ENCODE measurements at places on chromosomes 12 and 14. TPM values are rescaled to one million over a fixed set of nuclear protein-coding genes. Genes with fewer than 3 reads are reported as not detected.

GRCh38 chr12:54294152-54294952, 6.5 kb downstream of the NFE2 start:
- DNase-seq = no peak

SPTB gene
- total RNA-seq = 4.2 TPM

CD4 gene
- total RNA-seq = 0.42 TPM

TAS2R8 gene
- total RNA-seq = not detected

GRCh38 chr12:118463677-118464076, 87.3 kb downstream of the SUDS3 start:
- DNase-seq = no peak

DNA sequence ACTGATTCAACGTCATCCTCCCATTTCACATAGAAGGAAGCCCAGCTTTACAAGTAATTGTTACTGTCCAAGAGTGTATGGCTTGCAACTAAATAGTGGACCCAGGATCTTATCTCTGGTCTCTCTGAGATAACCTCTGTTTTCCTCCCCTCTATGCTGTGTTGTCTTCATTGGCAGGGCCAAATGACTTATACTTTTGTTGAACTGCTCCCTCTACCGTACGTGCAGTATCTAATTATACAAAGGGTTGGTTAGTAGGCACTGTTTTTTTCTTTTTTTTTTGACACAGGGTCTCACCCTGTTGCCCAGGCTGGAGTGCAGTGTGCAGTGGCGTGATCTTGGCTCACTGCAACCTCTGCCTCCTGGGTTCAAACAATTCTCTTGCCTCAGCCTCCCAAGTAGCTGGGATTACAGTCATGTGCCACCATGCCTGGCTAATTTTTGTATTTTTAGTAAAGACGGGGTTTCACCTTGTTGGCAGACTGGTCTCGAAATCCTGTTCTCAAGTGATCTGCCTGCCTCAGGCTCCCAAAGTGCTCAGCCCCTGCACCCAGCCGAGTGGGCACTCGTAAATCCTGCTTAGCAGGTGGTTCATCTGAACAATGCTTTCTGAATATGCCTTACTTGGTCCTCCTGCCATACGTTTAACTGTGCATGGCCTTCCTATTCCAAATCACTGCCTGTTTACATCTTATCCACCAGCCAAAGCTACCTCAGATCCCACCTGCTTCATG, 162.1 kb downstream of the ADCK1 start:
- DNase-seq = no peak

GRCh38 chr12:11209113-11209512, 22.4 kb upstream of the TAS2R42 start:
- no peak for DNase-seq

- DNase-seq = no peak
These were observed 16.7 kb downstream of the TMEM132D start for GRCh38 chr12:129887101-129887500.

GRCh38 chr14:94844593-94845152, 74.8 kb upstream of the GSC start:
- DNase-seq = no peak

DNA sequence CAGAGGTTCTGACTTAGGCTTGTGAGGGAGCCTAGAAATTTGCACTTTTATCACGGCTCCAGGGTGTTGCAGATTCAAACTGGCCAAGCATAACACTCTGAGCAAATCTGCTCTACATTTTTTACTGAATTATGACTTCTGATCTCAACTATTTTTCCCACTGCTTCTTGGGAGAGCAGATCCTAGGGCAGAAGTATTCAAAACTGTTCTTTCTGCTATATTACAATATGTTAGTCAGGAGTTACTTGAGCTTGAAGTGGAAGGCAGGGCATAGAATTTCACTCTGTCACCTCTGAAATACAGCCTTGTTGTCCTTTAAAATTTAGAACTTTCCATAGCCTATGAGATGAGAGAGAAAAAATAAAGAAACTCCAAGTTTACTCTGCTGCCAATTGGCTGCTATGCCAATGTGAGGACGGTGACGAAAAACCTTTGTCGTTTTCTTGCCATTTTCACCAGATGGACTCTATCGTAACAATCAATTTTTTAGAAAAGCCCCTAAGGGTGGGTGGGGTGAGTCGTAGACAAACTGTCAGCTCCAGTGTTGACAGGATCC, 16.4 kb upstream of the KERA start:
- no peak for DNase-seq

- no peak for DNase-seq
These were observed 57.5 kb upstream of the TMEM263 start for GRCh38 chr12:106897981-106898901.

USP44 gene
- 0.17 TPM for total RNA-seq

DNA sequence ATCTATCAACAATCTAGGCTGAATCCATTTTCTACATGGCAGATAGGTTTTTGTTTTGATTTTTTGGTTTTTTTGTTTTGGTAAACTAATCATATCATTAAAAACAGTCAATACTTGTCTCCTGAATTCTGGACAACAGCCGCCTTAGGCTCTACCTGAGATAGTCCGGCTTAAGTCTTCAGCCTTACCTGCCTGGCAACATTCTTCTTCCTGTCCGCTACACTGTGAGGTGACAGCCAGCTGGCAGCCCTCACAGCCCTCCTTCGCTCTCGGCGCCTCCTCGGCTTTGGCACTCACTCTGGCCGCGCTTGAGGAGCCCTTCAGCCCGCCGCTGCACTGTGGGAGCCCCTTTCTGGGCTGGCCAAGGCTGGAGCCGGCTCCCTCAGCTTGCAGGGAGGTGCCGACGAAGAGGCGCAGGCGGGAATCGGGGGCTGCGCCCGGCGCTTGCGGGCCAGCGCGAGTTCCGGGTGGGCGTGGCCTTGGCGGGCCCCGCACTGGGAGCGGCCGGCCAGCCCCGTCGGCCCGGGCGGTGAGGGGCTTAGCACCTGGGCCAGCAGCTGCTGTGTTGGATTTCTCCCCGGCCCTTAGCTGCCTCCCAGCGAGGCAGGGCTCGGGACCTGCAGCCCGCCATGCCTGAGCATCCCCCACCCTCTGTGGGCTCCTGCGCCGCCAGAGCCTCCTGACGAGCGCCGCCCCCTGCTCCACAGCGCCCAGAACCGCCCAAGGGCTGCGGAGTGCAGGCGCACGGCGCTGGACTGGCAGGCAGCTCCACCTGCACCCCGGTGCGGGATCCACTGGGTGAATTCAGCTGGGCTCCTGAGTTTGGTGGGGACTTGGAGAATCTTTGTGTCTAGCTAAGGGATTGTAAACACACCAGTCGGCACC, 49.0 kb downstream of the MDGA2 start:
- DNase-seq = no peak

DNA sequence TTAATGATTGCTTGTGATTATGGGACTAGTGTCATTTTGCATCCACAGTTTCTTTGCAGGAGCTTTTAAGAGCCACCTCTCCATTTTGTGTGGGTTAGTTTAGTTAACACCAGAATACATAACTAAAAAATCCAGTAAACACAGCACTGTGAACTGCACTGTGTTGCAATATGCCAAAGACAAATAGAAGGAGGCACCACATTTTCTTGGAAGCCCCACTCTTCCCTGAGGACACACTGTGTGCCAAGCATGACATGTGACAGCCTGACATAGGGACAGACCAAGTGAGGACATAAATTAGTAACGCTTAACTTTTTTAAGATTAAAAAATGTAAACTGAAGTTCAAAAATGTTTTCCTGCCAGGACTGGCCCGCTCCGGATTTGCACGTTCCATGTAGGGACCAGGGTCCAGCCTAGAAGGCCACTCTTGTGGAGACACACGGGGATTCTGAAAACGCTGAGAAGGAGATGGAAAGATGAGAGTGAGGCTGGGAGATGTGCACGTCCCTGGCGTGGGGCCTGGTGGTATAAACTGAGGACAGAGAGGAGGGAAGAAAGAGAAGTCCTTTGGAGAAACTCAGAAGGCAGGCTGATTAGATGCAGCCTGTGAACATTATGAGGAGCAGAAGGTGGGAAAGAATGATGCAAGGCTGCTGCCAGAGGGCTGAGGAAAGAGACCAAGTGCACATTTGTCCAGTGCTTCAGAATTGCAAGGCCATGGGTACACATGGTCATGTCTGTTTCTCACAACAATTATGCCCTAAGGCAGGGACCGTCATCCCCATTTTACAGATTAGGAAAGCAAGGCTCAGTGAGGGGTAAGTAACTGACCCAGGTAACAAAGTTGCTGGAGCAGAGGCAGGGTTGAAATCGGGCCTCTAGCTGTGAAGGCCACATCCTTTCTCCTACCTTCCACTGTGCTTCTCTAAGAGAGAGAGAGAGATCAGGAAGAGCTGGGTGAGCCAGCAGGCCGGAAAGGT, 45.1 kb downstream of the ISCA2 start:
- no peak for DNase-seq

All from HCT116 (cell line).